Stimulated activated CD4-positive, alpha-beta T cell treated with anti-CD3 and anti-CD28 coated beads, Interleukin-1b, Interleukin-23, amount 100 ng/mL, for 1 hour (primary cell): ENCODE measurements at places on chromosomes 1 and 21.

- no peak for DNase-seq
Measured at GRCh38 chr1:40783001-40783905, at the start of gene KCNQ4. Gene KCNQ4 (plus strand): TSS chr1:40783787. CDS start chr1:40784094, 307 bp downstream.

DNA sequence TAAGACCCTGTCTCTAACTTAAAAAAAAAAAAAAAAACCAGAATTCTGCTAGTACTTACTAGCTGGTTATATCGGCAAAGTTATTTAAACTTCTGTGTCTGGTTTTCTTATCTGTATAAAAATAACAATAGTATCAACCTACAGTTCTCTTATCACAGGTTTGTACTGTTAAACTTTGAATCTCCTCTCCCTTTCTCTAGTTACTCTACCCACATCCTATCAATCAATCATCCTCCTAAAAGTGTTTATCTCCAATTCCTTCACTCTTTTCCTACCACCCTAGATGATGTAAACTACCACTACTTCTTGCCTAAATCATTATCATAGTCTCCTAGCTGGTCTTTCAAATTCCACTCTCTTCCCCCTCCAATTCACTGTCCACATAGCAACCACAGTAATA, 27.6 kb downstream of the USP33 start:
- no peak for DNase-seq

DNA sequence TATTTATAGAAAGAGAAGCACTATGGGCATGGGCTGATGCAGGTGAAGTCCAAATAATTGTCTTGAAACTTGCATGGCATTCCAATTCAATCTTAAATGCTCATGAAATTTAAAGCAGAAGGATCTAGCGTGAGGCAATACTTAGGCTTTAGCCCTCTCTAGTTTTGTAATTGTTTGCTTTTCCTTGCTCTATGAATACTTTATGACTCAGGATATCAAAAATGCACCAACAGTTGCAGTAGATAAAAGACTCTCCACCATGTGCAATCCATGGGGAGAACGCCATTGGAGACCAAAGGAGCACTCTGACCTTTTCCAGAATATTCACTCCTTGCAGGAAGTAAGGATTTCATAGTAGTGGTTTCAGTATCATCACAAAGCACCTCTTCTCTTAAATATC, 436.4 kb downstream of the LRRIQ3 start:
- no peak for DNase-seq

DNA sequence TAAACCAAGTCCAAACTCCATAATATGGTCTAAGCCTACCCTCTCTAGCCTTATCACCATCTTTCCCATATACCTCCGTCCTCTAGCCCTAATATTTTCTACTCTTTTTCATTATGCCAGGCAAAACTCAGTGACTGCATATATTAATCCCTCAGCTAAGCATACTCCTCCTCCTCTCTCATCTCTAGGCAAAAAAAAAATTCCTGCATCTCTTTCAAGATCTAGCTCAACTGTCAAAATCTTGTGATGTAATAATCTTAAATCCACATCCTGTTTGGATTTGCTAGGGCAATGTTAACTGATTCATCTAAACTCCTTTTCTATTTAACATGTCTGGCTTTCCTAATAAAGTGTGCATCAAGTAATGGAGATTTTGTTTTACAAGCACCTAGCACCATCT, 20.4 kb downstream of the PRPF38A start:
- no peak for DNase-seq

DNA sequence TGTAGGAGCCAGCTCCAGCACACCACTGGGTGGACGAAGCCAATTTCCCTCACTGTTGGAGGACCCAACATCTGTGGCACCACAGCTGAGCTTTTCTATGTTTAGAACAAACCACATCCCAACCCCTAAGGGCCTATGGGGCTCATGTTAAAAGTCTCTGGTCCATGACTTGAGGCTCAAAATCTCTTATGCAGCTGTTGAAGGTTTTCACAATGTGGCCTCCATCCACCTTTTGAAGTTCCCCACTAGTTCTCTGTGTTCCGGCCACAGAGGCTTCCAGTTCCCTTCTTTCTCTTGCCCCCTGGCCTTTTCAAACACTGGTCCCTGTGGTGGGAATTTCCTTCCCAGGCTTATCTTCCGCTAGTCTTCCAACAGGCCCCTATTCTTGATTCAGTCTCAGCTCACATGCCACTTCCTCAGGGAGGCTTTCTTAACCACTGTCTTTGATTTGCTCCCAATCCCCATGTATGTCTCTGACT, 3.9 kb upstream of the IFNLR1 start:
- no peak for DNase-seq

GRCh38 chr1:171017426-171017825, 73.3 kb upstream of the FMO3 start:
- no peak for DNase-seq

GRCh38 chr1:207822124-207822601, 70.3 kb downstream of the CD46 start:
- no peak for DNase-seq

- DNase-seq: no peak
Measured at GRCh38 chr1:27682351-27682944, 10.5 kb upstream of the IFI6 start.

- no peak for DNase-seq
Measured at GRCh38 chr21:37753122-37753599, 163.1 kb downstream of the KCNJ6 start.

- DNase-seq: no peak
Measured at GRCh38 chr1:186842547-186842946, 13.8 kb downstream of the PLA2G4A start.
